OCI-M1 (cell line): ENCODE measurements at places on chromosomes 3 and 15.

GRCh38 chr3:170752571-170753155, 117.3 kb downstream of the RPL22L1 start:
- DNase-seq: no peak

DNA sequence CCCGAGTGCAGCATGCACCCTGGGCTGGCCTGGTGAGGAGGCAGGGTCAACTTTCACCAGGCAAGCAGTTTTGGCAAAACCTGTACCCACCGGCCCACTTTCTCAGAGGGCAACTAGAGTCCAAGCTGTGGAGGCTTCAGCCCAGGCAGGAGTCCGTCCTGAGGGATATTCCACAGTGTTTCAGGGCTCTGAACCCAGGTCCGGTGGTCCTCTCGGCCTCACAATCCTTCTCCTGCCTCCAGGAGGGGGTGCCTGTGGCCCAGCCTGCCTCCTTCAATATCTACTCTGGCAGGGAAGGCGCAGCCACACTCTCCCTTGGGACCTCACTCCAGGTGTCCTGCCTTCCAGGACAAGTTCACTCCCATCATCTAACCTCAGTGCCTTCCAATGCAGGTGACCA, 3.9 kb downstream of the PLA2G4E start:
- DNase-seq: no peak

- DNase-seq: no peak
Measured at GRCh38 chr15:60960517-60960916, 268.6 kb downstream of the RORA start.

DNA sequence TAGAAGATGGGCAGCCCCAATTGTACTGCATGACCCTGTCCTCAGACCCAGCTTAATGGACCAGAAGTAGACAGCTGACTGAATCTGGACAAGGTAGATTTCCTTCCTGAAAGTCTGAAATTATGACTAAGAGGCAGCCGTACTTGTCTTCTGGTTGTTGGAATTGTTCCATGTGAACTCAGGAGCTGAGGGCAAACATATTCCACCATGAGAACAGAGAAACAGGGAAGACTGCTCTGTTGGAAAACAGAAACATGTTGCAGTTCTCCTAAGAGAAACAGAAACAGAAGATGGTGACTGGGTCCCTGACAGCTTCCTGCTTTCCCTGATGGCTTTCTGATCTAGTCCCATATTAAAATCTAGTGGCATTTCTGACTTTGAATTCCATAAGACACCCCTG, 24.1 kb downstream of the POPDC2 start:
- no peak for DNase-seq

GRCh38 chr3:147652651-147653366, 243.6 kb downstream of the ZIC1 start:
- DNase-seq: no peak

- peak; percentile 25 for DNase-seq
Measured at GRCh38 chr15:55124616-55125015, 72.1 kb downstream of the RSL24D1 start.

GRCh38 chr3:124694486-124694885, 35.8 kb upstream of the UMPS start:
- no peak for DNase-seq

GRCh38 chr3:50194903-50195500, 3.6 kb downstream of the GNAT1 start:
- DNase-seq: no peak

DNA sequence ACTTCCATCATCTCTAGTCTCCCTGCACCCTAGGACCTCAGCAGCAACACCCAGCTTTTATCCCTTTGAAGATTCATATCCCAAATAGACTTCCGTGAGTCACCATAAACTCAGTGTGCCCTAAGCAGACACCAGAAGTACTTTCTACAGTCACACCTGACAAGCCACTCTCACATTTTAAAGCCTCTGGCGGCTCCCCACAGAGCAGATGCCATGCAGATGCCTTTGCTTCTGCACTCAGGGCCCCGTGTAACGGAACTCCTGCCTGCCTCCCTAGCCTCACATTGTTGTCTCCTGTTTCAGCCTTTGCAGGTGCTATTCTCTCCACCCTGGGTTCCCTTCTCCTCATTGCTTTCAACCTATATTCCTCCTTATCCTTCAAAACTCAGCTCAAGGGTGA, 155.5 kb upstream of the SLC24A5 start:
- no peak for DNase-seq

DNA sequence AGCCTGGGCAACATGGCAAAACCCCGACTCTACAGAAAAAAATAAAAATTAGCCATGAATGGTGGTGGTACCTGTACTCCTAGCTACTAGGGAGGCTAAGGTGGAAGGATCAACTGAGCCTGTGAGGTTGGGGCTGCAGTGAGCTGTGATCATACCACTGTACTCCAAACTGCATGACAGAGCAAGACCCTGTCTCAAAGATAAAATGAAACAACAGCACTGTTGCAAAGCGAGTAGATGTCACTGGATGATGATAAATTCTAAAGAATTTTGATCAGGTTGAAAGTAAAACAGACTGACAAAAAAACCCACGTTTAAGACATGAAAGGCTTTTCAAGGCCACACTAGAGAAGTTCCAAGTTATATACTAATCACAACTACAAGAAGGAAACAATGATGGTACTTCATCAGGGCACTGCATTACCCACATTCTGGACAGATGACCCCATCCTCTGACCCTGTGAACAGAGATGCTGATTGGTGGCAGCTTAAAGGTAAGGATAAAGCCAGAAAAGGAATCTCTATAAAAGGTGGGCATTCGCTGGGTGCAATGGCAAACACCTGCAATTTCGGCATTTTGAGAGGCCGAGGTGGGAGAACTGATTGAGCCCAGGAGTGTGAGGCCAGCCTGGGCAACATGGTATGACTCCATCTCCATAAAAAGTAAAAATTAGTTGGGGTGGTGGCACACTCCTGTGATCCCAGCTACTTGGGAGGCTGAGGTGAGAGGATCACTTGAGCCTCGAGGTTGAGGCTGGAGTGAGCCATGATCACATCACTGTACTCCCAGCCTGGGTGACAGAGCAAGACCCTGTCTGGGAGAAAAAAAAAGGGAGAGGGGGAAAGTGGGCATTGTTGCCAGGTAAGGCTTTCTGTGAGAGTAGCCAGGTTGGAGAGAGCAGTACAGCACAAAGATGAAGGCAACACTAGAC, 59.2 kb downstream of the TBL1XR1 start:
- DNase-seq: no peak
